ENCODE measurements at places on chromosomes 4 and X.

- no peak for DNase-seq
These were observed 254.5 kb downstream of the SOX3 start for GRCh38 chrX:140250391-140250790.

DNA sequence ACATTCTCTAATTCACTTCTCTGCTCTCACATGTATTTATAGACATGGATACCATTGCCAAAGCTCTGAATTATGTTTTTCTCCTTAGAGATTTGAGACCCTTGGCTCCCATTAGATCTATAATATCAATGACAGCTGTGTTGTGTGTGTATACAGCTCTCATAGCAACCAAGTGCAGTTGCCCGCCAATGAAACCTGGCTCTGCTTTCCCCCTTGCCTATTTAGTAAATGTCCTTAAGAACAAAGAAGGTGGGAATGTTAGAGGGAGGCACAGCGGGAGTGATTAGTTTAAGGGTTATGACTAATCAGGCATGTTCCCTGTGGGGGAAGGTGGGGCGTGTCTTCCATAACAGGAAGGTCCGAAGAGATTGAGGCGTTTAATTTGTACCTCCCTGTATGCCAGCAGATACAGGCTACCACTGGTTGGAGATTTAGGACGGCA is 100.5 kb upstream of the TBC1D9 start:
- no peak for DNase-seq

DNA sequence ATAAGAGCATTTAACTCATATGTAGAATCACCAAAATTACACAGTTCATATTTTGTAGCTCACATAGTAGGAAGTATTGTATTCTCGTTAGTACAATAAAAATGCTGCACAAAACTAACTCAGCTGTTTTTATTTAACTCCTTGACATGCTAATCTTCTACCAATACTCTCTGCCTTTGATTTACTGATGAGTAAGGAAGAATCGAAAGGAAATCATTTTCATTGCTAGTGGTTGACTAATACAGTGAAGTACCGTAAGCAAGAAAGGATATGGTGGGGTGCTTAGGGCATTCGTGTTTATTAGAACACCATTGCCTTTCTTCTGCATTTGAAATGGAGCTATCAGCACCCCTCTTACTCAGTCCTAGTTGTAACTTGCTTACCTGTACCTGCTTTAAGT is 1239.1 kb upstream of the TENM3 start:
- DNase-seq, result no peak

DNA sequence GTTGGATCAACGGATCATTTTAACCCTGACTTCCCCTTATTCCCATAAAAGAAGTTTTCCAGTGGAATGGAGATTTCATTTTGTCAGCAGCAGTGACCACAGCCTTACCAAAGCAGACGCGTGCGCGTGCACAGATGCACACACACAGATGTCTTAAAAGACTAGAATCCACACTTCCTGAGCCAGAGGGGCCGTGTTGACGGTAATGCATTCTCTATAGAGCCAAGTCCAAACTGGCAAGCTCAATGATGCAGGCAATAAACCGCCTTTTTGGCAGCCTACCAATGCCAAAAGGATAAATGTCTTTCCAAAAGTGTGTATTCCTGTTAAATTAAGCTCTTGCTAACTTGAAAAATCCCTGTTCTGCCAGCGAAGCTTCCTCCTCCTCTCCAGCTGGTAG is 18.8 kb upstream of the CLDN34 start:
- DNase-seq, result no peak

- DNase-seq, result peak; percentile 74
These were observed 9.2 kb downstream of the NDUFA1 start for GRCh38 chrX:119880552-119881437.

GRCh38 chrX:96170626-96171025 is 514.0 kb upstream of the DIAPH2 start:
- DNase-seq, result no peak

DNA sequence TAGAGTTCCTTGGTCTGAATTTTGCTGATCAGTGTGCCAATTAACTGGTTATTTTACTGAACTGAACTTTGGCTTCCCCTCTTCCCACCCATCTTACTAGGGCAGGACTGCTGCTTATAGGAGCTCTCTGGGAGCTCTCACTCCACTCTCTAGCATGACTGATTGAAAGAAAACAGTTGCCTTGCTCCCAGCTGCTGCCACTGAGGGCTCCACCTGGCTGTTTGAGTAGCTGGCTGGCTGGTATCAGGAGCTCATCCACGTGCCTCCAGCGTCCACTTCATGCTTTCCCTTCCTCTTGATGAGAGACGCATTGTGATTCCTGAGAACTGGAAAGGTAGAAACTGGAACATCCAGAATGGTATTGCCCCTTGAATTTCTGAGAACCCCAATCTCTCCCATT is 73.0 kb upstream of the KLHL13 start:
- no peak for DNase-seq

- no peak for DNase-seq
These were observed 26.5 kb downstream of the OTUD4 start for GRCh38 chr4:145153904-145154298.
